ENCODE measurements at places on chromosomes 6 and 20.
A peak's percentile ranks its signal among the peaks of the same experiment; 100 is the strongest.

- DNase-seq: peak; percentile 43
Measured at GRCh38 chr20:41138475-41139226, 1.3 kb downstream of the PLCG1 start.

GRCh38 chr6:4057036-4057435, 21.9 kb downstream of the FAM217A start:
- DNase-seq: no peak

- DNase-seq: no peak
Measured at GRCh38 chr6:142223938-142224337, 76.9 kb downstream of the VTA1 start.

DNA sequence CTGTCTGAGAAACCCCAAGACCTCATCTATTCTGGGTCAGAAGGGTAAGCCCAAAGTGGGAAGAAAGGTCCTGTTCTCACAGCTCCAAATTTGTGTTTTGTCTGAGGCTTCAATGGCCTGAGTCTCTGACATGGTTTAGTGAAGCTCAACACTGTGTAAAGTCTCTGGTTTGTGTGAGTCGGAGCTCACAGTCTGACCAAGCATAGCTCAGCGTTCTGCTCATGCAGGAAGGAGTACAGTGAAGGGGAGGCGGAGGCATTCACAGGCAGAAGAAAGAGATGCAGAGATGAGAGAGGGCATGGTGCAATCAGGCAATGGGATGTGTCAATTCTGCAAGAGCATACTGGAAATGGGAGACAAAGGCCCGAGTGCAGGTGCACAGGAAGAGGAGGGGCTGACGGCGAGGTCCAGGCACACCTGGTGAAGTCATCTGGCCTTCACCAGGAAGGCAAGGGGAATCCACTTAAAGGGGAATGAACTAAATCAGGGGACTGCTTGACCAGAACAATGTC, 463.0 kb upstream of the AGPAT4 start:
- DNase-seq: no peak
